Heart right ventricle (tissue), 16 donors: ENCODE measurements at places on chromosomes 4 and X. TPM values are rescaled to one million over a fixed set of nuclear protein-coding genes. Genes with fewer than 3 reads are reported as not detected.
A peak's percentile ranks its signal among the peaks of the same experiment; 100 is the strongest.

The SHROOM2 gene
- 0.31 TPM for total RNA-seq

- peaks cover 18% of the 10 kb centered on the region for H3K4me1 ChIP-seq
- no peaks in the 10 kb centered on the region for H3K36me3 ChIP-seq
- H3K27ac ChIP-seq: no peak overlapping the region
- DNase-seq: peak; percentile 31
- H3K27me3 ChIP-seq: no peaks in the 10 kb centered on the region
Observed at GRCh38 chr4:7073526-7074390, 5.9 kb upstream of the GRPEL1 start.

- no peaks in the 10 kb centered on the region for H3K27me3 ChIP-seq
- no peaks in the 10 kb centered on the region for H3K36me3 ChIP-seq
- H3K4me3 ChIP-seq: no peak overlapping the region
- H3K4me1 ChIP-seq: no peaks in the 10 kb centered on the region
Observed at GRCh38 chr4:36609661-36610060, 328.2 kb downstream of the DTHD1 start.

DNA sequence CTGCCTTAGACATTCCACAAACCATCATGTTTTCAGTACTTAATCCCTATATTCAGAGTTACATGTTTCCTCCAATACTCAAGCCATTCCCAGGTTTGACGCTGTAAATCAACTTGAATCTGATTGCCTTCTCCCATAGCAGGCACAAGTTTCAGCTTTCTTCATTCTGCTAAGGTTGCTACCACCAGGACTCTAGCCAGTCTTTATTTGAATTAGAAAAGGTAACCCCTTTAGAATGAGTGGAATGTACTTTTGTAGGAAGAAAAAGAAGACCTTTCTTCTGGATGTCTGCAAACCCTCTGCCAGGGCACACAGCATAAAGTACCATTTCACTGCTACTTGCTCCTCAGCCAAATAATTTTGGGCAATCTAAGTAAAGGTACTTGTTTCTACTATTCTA lies 10.7 kb upstream of the RBMXL3 start:
- DNase-seq: no peak
- no peaks in the 10 kb centered on the region for H3K4me1 ChIP-seq
- H3K36me3 ChIP-seq: no peaks in the 10 kb centered on the region
- no peaks in the 10 kb centered on the region for H3K27me3 ChIP-seq

The AMBN gene
- not detected for total RNA-seq

DNA sequence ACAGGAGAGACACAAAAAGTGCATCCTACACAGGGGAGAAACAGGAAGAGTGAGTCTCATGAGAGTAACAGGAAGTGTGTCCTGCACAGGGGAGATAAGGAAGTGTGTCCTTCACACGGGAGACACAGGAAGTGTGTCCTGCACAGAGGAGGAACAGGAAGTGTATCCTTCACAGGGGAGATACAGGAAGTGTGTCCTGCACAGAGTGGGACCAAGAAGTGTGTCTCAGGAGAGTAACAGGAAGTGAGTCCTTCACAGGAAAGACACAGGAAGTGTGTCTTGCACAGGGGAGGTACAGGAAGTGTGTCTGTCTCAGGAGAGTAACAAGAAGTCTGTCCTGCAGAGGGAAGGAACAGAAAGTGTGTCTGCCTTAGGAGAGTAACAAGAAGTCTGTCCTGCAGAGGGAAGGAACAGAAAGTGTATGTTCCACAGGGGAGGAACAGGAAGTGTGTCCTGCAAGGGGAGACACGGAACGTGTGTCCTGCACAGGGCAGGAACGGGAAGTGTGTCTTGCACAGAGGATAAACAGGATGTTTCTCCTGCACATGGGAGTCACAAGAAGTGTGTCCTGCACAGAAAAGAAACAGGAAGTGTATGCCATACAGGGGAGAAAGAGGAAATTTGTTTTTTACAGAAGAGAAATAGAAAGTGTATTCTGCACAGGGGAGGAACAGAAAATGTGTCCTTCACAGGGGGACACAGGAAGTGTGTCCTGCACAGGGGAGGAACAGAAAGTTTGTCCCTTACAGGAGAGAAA lies 102.0 kb downstream of the ARSF start:
- H3K4me3 ChIP-seq: no peak overlapping the region
- no peak overlapping the region for H3K27ac ChIP-seq
- H3K27me3 ChIP-seq: no peaks in the 10 kb centered on the region
- H3K36me3 ChIP-seq: no peaks in the 10 kb centered on the region
- DNase-seq: no peak

GRCh38 chr4:106806158-106806797 lies 229.8 kb downstream of the DKK2 start:
- H3K4me1 ChIP-seq: no peaks in the 10 kb centered on the region
- no peak overlapping the region for H3K4me3 ChIP-seq
- no peaks in the 10 kb centered on the region for H3K27me3 ChIP-seq
- H3K27ac ChIP-seq: no peak overlapping the region

DNA sequence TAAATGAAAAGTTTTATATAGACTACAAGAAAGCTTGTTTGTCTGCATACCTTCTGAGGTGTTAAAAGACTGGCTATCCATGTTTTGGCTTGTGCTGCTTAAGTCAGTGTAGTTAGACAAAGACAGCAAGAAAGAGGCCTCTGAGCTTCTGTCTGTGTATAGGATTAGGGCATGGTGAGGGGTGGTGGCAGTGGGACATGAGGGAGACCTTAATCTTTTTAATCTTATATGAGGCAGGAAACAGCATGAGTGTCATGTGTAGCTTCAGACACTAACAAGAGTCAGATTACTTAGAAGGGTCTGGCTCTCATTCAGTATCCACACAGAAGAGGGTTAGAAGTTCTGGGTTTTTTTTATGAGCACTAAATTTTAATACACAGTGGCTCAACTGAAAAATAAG lies 213.3 kb downstream of the GABRG1 start:
- H3K4me1 ChIP-seq: no peaks in the 10 kb centered on the region
- no peaks in the 10 kb centered on the region for H3K27me3 ChIP-seq
- DNase-seq: no peak
- H3K4me3 ChIP-seq: no peak overlapping the region

The ITGB1BP2 gene
- total RNA-seq: 97.6 TPM

DNA sequence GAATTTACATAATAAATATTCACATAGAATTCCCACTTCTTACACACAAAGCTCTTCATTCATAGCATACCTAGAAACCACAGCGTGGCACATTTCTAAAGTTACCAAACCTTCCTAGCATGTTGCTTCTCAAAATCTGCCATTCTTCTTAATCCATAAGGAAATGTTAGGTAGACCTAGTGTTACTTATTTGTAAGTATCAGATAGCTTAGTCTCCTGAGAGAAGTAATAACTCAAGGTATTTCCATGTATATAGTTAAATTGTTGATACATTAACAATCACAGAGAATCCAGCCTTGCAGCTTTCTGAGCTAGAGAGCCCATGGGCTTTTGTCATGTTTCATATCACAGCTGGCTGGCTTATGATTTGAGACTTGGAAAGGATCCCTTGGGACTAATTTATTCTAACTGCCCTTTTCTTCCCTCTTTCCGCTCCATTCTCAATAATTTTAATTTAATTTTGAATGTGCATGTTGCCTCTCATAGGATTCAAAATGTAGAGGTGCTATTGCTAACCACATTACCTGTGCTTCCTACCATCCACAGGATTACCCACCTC lies 17.6 kb downstream of the SH3RF1 start:
- DNase-seq: no peak
- H3K4me1 ChIP-seq: peaks cover 76% of the 10 kb centered on the region
- H3K36me3 ChIP-seq: no peaks in the 10 kb centered on the region
- H3K27me3 ChIP-seq: no peaks in the 10 kb centered on the region

DNA sequence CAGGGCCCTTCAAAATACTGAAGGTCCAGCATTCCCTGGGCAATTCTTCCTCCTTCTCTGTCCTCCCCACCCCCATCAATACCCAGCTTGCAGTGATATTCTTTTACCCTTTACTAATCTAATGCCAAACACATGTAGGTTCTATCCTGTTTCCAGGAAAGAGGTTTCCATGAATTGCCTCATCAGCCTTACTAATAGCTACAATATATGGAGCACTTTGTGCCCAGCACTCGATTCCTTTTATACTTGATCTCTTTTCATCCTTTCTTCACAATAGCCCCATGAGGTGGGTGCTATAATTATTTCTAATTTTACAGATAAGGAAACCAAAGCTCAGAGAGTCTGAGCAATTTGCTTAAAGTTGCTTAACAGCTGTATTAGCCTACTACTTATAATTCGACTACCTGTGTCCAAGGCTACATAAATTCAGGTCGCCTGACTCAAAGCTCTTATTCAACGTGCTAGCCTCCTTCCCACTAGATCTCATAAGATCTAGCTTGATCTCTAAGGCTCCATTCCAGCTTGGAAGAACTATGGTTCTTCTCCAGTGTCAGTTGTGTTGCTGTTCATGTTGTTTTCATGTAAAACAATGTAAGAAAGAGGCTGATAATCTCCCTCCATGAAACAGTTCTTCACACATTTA lies 229.6 kb upstream of the PGRMC2 start:
- no peaks in the 10 kb centered on the region for H3K36me3 ChIP-seq
- peak overlapping the region; percentile 65 for H3K27ac ChIP-seq
- H3K4me1 ChIP-seq: peaks cover 38% of the 10 kb centered on the region
- H3K4me3 ChIP-seq: no peak overlapping the region
- no peaks in the 10 kb centered on the region for H3K27me3 ChIP-seq
- no peak for DNase-seq

DNA sequence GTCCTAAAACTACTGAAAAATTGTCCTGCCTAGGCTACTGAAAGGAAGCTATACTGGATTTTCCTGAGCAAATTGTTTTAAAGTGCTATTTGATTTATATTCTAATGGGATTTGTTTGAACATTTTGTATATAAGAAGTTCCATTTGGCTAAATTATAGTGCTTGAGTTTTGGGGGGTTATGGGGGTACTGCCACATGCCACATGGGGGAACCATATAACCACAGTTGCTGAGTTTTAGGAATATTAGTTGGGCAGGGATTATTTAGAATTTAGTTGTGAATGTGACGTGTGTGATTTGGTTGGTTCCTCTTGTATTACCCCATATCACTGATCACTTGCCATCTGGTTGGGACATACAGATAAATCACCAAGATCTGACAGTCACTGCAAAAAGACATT lies 224.5 kb upstream of the TAPT1 start:
- no peaks in the 10 kb centered on the region for H3K27me3 ChIP-seq
- no peak overlapping the region for H3K27ac ChIP-seq
- H3K4me1 ChIP-seq: no peaks in the 10 kb centered on the region
- H3K4me3 ChIP-seq: no peak overlapping the region
- no peak for DNase-seq
